ENCODE measurements at places on chromosomes 11 and 22. TPM values are rescaled to one million over a fixed set of nuclear protein-coding genes. Genes with fewer than 3 reads are reported as not detected.
A peak's percentile ranks its signal among the peaks of the same experiment; 100 is the strongest.

- DNase-seq = no peak
Observed at GRCh38 chr22:50180727-50181521, 4.8 kb upstream of the TRABD start.

GRCh38 chr22:35783943-35784614 lies 66.4 kb downstream of the APOL5 start:
- no peak for DNase-seq

DNA sequence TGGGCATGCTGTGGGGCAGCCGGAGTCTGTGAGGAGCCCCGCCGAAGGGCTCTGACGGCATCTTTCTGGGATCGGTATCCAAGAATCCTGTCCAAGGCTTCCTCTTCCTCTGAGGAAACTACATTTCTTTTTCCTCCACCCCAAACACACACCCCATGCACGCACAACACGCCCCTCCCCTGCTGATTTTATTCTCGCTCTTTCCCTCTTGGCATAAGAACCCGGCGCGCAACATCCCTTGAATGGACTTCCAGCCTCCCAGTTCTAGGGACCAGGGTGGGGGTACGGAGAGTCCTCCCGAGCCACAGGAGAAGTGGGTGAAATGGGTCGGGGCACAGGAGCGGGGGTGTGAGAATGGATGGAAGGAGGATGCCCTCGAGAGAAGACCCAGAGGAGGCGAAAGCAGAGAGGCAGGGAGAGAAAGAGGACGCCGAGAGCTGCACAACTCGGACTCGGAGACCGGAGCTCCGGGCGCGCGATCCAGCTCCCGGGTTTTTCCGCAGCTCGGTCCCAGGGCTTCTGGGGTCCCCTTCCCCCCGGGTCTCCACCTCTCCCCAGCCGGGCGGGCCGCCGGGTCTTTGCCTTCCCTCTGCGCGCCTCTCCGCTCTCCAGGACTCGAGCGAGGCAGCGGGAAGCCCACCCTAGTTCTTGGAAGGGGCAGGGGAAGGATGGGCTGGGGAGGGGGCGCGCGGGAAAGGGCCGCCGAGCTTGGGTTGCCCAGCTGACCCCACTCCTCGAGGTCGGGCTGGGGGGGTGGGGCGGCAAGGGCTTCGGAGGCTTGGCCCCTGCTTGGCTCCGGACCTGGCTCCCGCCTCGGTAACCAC lies 1.5 kb upstream of the LARGE1 start:
- DNase-seq = peak; percentile 58

GRCh38 chr22:20952544-20953341 lies 14.3 kb upstream of the AIFM3 start:
- no peak for DNase-seq

The HORMAD2 gene
- not detected for total RNA-seq

GRCh38 chr11:12444601-12445000 lies 67.2 kb downstream of the PARVA start:
- DNase-seq = no peak

- DNase-seq = no peak
Observed at GRCh38 chr22:49968831-49969661, 8.5 kb downstream of the PIM3 start.

The SLC3A2 gene
- total RNA-seq = 45.0 TPM

DNA sequence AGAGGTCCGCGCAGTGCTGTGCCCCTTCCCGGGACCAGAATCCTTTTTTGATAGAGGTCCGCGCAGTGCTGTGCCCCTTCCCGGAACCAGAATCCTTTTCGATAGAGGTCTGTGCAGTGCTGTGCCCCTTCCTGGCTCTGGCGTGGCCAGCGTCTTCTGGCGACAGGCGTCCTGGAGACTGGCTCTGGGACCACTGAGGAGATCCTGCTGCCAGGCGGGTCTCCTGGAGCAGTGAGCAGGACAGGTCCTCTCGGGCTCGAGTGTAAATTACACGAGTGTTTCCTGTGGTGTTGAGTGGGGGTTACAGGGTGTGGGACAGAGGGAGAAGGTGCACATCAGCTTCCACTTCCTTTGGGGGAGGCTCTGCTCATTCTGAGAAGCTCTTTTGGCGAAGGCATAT lies 98.1 kb downstream of the TBC1D22A start:
- no peak for DNase-seq

- DNase-seq = no peak
Observed at GRCh38 chr11:17952487-17952886, 60.4 kb downstream of the SERGEF start.

The OR52N4 gene
- not detected for total RNA-seq

DNA sequence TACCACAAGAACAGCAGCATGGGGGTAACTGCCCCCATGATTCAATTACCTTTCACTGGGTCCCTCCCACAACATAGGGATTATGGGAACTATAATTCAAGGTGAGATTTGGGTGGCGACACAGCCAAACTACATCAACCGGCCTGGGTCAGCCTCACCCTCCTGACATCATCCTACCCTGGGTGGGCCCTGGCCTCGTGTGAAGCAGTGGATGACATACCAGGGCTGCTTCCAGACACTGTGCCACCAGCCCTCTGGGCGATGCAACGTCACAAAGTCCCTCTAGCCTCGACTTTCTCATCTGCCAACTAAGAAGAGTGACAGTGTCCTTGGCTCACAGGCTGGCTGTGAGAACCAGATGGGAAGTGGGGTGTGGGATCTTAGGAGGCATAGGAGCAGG lies 8.7 kb upstream of the TPCN2 start:
- no peak for DNase-seq

GRCh38 chr11:126114486-126115126 lies 51.9 kb upstream of the CDON start:
- DNase-seq = no peak

The PNPLA5 gene
- total RNA-seq = not detected

DNA sequence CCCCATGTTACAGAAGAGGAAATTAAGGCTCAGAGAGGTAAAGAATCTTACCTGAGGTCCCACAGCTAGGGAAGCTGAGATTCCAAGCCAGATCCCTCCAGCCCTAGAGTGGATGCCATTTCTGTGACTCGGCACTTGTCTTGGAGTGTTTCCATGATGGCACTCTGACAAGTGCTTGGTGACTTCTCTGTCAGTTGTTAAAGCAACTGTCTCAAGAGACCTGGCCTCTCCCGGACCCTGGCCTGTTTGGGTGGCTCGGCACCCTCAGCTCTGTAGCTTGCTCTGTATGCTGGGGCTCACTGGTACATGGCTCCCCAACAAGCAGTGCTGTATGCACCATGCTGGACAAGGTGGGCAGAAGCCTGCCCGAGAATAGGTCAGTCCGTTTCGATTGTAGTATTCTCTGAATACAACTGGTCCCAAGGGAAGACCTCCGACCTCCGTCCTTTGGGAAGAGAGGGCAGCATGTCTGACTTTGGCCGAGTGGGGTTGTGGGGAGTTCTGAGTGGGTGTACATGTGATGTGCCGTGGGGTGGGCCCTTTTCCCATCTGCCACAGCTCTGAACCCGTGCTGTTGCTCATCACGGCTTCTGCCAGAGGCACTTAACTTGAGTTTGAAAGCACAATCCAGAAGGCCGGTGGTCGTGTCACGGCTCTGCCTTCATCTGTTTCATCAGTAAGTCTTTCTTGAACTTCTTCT lies 12.4 kb downstream of the ACO2 start:
- no peak for DNase-seq

DNA sequence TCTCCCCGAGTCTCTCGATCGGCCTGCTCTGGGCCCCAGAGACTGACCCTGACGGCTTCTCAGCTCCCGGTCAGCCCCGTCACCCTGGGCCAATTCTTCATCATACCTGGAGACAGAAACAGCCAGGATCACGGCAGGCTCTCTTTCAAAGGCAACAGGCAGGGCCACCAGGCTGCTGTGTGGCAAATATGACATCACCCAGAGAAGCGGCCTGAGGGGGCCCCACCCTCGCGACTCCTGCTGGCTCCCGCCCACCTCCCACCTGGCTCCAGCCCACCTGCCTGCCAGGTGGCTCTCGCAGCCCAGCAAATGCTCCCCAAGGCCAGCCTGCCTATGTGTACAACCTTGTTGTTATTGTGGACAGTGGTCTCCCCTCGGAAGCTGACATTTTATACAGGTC lies 24.9 kb upstream of the PACSIN2 start:
- no peak for DNase-seq

The CCDC88B gene
- 2.6 TPM for total RNA-seq

DNA sequence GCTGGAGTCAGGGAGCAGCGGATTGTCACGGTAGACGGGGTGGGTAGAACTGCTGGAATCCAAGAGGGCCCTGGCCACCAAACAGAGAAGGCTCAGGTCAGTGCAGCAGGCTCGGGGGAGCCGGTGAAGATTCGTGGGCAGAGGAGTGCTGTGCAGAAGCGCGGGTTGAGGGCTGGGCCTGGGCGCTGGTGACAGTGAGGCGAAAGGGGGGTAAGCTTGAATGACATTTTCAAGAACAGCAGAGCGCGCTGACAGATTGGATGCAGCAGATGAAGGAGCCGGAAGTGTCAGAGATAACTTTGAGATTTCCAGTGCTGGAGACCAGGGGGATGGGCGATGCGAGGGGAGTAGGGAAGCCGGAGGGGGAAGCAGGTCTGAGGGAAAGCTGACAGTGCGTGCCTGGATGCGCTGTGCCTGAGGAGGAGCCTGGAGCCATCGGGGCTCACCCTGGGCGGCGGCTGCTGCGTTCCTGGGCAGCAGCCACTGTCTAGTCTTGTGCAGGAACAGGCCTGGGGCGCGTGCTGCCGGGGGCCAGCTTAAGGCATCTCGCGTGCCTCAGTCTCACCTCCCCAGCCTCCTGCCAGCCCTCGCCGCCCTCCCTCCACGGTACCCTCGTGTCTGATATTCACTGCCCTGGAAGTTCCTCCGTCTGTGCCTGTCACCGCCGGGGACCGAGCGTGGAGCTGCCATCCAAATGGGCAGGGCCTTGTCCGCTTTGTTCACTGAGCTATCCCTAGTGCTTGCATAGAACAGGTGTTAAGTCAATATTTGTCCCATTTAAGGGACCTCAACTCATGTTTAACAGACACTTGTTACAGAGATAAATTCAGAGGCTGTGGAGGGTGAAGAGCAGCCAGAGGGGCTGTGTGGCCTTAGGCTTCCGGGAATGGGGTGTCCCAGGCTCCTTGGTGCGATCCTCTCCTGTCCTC lies 5.2 kb downstream of the GRIK4 start:
- no peak for DNase-seq
